ENCODE measurements at places on chromosomes 2 and 18. TPM values are rescaled to one million over a fixed set of nuclear protein-coding genes. Genes with fewer than 3 reads are reported as not detected.

DNA sequence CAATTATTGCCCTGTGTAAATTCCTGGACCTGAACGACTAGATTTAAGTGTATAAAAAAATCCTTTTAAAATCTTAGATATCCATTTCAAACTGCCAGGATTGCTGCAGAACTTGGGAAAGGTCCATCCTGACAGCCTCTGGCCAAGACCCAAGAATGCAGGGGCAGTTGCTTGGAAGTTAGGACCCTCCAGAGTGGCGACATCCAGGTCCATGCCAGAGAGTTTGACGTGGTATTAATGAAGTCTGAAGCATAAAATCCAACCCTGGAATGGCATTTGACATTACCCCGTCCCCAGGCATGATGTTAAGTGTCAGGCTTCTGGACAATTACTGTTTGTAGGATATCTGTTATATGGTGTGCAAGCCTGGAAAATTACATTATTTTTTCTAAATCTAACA lies 810.2 kb downstream of the CNTNAP5 start:
- no peak for DNase-seq
- no peak overlapping the region for H3K4me3 ChIP-seq
- H3K27me3 ChIP-seq, result no peaks in the 10 kb centered on the region

- H3K36me3 ChIP-seq, result no peaks in the 10 kb centered on the region
- H3K4me3 ChIP-seq, result no peak overlapping the region
- DNase-seq, result no peak
- no peaks in the 10 kb centered on the region for H3K4me1 ChIP-seq
- no peak overlapping the region for H3K27ac ChIP-seq
- peaks cover 1% of the 10 kb centered on the region for H3K27me3 ChIP-seq
Measured at GRCh38 chr18:75923169-75923568, 495.7 kb upstream of the SMIM21 start.

GRCh38 chr18:7872569-7872968 lies 305.5 kb downstream of the PTPRM start:
- peak overlapping the region; percentile 78 for H3K27ac ChIP-seq
- DNase-seq, result peak; percentile 84
- no peaks in the 10 kb centered on the region for H3K27me3 ChIP-seq
- no peak overlapping the region for H3K4me3 ChIP-seq

- no peaks in the 10 kb centered on the region for H3K4me1 ChIP-seq
- no peak overlapping the region for H3K4me3 ChIP-seq
- peaks cover 11% of the 10 kb centered on the region for H3K36me3 ChIP-seq
- no peaks in the 10 kb centered on the region for H3K27me3 ChIP-seq
- DNase-seq, result no peak
Measured at GRCh38 chr2:202908186-202908585, 3.3 kb downstream of the WDR12 start.

- no peak overlapping the region for H3K4me3 ChIP-seq
- H3K4me1 ChIP-seq, result no peaks in the 10 kb centered on the region
- H3K36me3 ChIP-seq, result no peaks in the 10 kb centered on the region
- DNase-seq, result no peak
- H3K27me3 ChIP-seq, result no peaks in the 10 kb centered on the region
Measured at GRCh38 chr2:200667413-200667812, 81.6 kb downstream of the AOX1 start.

- H3K27me3 ChIP-seq, result no peaks in the 10 kb centered on the region
- DNase-seq, result no peak
- no peak overlapping the region for H3K27ac ChIP-seq
Measured at GRCh38 chr2:239252801-239253200, 148.0 kb downstream of the HDAC4 start.

The CDCA7 gene
- polyA plus RNA-seq, result 75.9 TPM

GRCh38 chr2:28709101-28709500 lies 42.5 kb upstream of the PPP1CB start:
- no peaks in the 10 kb centered on the region for H3K27me3 ChIP-seq
- peak; percentile 96 for DNase-seq
- H3K4me3 ChIP-seq, result no peak overlapping the region
- H3K36me3 ChIP-seq, result no peaks in the 10 kb centered on the region
- peaks cover 29% of the 10 kb centered on the region for H3K4me1 ChIP-seq

GRCh38 chr18:35510076-35510651 lies 12.4 kb upstream of the INO80C start:
- no peak for DNase-seq
- no peaks in the 10 kb centered on the region for H3K27me3 ChIP-seq
- H3K4me3 ChIP-seq, result no peak overlapping the region
- no peak overlapping the region for H3K27ac ChIP-seq
- no peaks in the 10 kb centered on the region for H3K36me3 ChIP-seq

DNA sequence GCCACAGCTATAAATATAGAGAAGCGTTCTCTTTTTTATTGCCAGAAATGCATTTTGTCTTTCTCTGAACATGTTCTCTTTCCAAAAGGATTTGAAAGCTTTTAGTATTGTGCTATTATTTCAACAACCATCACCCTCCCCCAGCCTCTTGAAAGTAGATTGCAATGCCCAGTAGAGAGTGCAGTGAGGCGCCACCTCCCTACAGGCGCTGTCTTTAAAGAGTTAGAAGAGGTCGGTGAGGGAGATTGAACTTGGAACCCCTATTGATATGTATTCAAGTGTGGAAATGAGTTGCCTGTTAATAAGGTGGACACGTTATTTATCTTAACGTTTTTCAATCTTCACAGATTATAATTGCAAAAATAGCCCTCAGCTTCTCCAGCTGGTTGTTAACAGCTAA lies 360.3 kb downstream of the LRP1B start:
- no peaks in the 10 kb centered on the region for H3K27me3 ChIP-seq
- no peak overlapping the region for H3K4me3 ChIP-seq

GRCh38 chr2:236176951-236177350 lies 8.8 kb upstream of the GBX2 start:
- no peak overlapping the region for H3K27ac ChIP-seq
- no peak overlapping the region for H3K4me3 ChIP-seq
- no peaks in the 10 kb centered on the region for H3K36me3 ChIP-seq
- H3K4me1 ChIP-seq, result peaks cover 26% of the 10 kb centered on the region
- DNase-seq, result no peak

The LYPD6 gene
- 5.4 TPM for polyA plus RNA-seq

The GPAT2 gene
- polyA plus RNA-seq, result 1.7 TPM

DNA sequence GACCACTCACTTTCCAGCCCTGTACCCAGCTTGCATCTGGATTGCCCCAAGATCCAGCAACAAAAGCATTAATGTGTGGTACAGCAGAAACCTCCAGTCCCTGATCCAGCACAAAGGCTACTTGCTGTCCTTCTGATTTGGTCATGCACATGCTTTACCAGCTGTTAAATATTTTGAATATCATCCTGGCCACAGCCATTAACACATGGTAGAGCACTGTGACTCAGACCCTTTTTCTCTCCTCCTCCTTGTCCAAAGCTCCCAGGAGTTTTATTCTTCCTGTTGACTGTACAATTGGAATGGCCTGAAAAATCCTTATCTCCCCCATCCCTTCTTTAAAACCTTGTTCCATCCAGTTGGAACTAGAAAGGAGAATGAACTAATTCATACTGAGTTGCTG lies 419.7 kb upstream of the TNP1 start:
- no peak for DNase-seq
- H3K27me3 ChIP-seq, result no peaks in the 10 kb centered on the region
- H3K36me3 ChIP-seq, result no peaks in the 10 kb centered on the region
- H3K4me1 ChIP-seq, result no peaks in the 10 kb centered on the region
- H3K4me3 ChIP-seq, result no peak overlapping the region

DNA sequence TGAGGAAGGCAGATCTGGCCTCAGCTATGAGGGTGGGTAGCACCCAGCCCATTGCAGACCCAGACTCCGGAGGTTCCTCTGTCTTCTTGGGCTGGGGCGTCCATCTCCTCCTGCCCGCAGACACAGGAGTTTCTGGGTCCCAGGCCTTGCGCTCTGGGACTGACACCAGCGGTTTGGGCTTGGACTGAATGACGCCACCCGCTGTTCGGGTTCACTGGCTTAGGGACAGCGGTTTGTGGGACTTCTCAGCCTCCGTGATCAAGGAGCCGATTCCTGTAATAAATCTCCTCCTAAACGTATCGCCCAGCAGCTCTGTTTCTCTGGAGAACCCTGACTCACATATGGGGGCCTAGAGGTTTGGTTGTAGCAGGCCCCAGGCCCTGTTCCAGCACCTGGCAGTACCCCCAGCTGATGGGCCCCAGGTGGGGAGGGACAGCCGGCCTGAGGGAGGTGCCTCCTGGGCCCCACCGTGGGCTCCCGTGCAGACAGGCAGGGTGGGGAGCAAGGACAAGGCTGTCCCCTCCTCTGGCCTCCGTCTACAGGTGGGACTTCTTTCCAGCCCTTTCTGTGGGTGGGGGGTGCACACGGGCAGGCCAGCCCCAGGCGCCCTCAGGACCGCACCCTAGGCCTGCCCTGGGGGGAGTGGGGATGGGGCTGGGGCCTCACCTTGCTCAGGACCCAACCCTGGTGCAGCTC lies 4.5 kb upstream of the AQP12A start:
- H3K36me3 ChIP-seq, result no peaks in the 10 kb centered on the region
- no peaks in the 10 kb centered on the region for H3K27me3 ChIP-seq
- H3K4me3 ChIP-seq, result peak overlapping the region; percentile 16
- peak overlapping the region; percentile 74 for H3K27ac ChIP-seq
- H3K4me1 ChIP-seq, result peaks cover 31% of the 10 kb centered on the region

- no peaks in the 10 kb centered on the region for H3K4me1 ChIP-seq
- DNase-seq, result no peak
- no peaks in the 10 kb centered on the region for H3K27me3 ChIP-seq
- H3K27ac ChIP-seq, result no peak overlapping the region
- no peak overlapping the region for H3K4me3 ChIP-seq
Measured at GRCh38 chr2:69291004-69291650, 95.9 kb downstream of the GFPT1 start.

Data from large intestine (tissue), 12 donors.